ENCODE measurements at places on chromosomes 6 and 20.

- DNase-seq, result no peak
These were observed 82.2 kb upstream of the PAX1 start for GRCh38 chr20:21623074-21623780.

DNA sequence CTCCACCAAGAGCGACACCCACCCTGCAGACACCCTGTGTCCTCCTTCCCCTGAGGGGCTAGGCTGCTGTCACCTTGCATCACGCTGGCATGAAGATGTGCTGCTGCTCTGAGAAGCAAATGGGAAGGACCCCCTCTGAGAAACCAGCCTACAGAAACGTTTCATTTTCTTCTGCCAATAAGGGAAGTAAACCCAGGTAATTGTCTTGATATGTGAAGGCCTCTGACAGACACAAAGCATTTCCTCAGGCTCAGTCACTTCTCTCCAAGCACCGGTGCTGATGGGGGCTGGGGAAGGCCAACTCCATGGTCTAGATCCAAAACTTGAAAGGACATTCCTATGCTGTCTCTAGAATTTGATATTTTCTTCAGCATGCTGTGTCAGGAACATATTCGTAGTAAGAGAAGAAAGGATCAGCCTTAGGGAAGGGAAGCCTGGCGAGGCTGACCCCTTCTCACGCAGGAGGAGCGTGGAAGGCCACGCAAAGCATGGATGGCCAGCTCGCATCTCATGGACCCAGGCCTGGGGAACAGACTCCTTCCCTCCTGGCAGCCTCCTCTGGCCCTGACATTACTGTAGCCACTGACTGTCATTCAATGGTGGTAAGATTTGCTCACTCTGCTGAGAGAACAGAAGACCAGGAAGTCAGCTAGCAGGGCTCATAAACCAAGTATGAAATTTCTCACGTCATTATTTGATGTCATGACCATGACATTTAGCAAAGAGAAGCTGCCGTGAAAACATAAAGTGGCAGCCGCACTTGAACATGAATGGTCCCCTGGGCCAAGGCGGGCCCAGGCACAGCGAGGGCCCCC, 20.4 kb downstream of the ACSS1 start:
- no peak for DNase-seq

GRCh38 chr20:39752262-39752876, 790.2 kb downstream of the DHX35 start:
- DNase-seq, result no peak

DNA sequence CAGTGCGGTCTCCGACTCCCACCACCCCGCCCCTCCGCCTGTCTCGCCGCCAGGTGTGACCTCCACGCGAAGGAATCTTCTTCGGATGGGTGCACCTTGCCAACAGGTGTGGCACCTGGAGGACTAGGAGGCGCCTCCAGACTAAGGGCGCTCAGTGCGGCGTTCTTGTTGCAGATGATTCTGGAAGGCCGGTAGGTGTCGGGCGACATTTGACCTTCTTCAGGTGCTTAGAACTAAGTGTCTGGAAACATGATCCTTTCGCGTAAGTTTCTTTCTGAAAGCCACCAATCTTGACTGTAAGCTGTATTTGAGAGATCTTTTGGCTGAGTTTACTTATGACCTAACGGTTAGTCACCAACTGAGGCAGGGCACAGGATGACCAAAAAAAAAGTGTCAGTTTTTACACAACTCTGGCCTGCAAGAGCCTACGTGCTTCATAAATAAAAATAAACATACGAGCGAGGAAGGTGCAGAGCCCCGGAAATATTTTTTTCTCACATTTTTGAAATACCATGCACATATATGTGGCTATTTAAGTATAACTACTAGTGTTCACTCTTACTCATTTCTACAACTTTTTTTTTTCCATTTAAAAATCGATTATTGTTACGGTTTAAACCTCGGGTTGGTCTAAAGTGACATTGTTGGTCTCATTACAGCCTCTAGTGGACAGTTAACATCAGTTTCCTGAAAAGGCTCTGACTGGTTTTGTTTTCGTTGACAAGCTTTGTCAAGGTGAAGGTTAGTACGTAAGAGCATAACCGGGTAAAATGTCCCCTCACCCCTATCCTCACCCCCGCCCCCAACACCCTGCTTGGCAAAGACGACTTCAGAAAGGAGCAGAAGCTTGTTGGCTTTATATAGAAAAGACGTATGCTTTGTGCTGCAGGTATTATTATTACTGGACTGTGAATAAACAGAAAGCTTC, 1.6 kb upstream of the ATXN1 start:
- DNase-seq, result peak; percentile 24

- no peak for DNase-seq
These were observed 4.9 kb upstream of the YTHDF1 start for GRCh38 chr20:63220696-63221399.

DNA sequence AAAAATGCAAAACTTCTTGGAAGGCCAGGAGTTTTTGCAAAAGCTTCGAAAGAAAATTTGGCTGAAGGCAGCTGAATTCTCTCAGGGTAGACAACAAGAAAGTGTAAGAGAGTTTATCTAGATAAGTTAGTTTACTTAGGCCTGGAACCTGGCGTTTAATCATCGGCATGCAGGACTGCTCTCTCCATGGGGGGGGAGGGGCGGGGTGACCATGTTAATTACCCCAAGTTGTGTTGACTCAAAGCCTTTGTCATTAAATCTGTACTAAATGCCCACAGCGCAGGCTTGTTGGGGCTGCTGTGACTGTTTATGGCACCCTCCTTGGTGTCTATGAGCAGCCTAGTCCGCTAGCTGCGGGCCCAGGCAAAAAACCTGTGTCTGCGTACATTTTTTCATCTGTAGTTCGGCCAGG, 20.1 kb upstream of the ZNF451 start:
- no peak for DNase-seq

Data from activated gamma-delta T cell (primary cell).